Peyer's patch (tissue), 4 donors: ENCODE measurements at places on chromosomes 2 and 18. TPM values are rescaled to one million over a fixed set of nuclear protein-coding genes. Genes with fewer than 3 reads are reported as not detected.

The LOXL3 gene
- total RNA-seq, result 6.6 TPM

The ERBB4 gene
- total RNA-seq, result not detected

- no peak for DNase-seq
These were observed 16.1 kb upstream of the TAF4B start for GRCh38 chr18:26210147-26210546.

GRCh38 chr18:37428288-37428974 lies 137.2 kb downstream of the CELF4 start:
- DNase-seq, result no peak

GRCh38 chr2:181552808-181553207 lies 95.6 kb downstream of the ITGA4 start:
- no peak for DNase-seq
